H1 (cell line): ENCODE measurements at places on chromosomes 7 and 10. TPM values are rescaled to one million over a fixed set of nuclear protein-coding genes. Genes with fewer than 3 reads are reported as not detected.

AGMO gene
- total RNA-seq, result 0.22 and 0.38 TPM in 2 replicates

OR6B1 gene
- total RNA-seq, result not detected in 2 replicates

OPN4 gene
- not detected in 2 replicates for total RNA-seq

OR9A2 gene
- total RNA-seq, result not detected in 2 replicates

FIS1 gene
- total RNA-seq, result 122 and 128 TPM in 2 replicates

FGL2 gene
- total RNA-seq, result not detected in 2 replicates

TBXAS1 gene
- 1.1 and 2.1 TPM in 2 replicates for total RNA-seq

ZEB1 gene
- 0.15 and 0.23 TPM in 2 replicates for total RNA-seq

GRCh38 chr7:27130540-27131389, at the start of gene HOXA4:
TSS of gene HOXA4 (minus strand) at chr7:27130757. CDS start at chr7:27130733, 24 bp downstream.
- H3K36me3 ChIP-seq, result no peaks in the 10 kb centered on the region
- H3K4me1 ChIP-seq, result no peaks in the 10 kb centered on the region; the same call in 1 of the 2 replicates
- no peak within 1 kb of the TSS for H3K27ac ChIP-seq
- peak within 1 kb of the TSS; percentile 39 for H3K4me3 ChIP-seq
- H3K27me3 ChIP-seq, result peaks cover 100% of the 10 kb centered on the region
- no peak for DNase-seq

DNA sequence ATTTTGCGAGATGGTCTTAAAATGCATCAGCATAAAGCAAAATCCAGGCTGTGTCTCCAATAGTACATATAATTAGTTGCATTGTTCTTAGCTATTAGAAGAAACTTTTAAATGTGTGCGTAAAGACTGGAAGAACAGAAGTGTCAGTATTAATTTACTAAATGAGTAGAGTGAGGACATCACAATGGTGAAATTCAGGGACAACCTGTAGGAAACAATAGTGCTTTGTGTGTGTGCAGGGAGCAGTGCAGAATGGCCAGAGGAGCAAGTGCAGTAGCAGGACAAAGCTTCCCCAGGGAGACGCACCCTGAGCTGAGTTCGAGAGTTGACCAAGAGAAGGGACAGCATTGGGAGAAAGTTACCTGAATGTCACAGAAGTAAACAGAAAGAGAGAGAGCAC, 13.7 kb downstream of the ITGB8 start:
- peaks cover 9% of the 10 kb centered on the region for H3K4me1 ChIP-seq
- H3K4me3 ChIP-seq, result no peak overlapping the region
- H3K27ac ChIP-seq, result no peak overlapping the region
- H3K36me3 ChIP-seq, result no peaks in the 10 kb centered on the region

DNA sequence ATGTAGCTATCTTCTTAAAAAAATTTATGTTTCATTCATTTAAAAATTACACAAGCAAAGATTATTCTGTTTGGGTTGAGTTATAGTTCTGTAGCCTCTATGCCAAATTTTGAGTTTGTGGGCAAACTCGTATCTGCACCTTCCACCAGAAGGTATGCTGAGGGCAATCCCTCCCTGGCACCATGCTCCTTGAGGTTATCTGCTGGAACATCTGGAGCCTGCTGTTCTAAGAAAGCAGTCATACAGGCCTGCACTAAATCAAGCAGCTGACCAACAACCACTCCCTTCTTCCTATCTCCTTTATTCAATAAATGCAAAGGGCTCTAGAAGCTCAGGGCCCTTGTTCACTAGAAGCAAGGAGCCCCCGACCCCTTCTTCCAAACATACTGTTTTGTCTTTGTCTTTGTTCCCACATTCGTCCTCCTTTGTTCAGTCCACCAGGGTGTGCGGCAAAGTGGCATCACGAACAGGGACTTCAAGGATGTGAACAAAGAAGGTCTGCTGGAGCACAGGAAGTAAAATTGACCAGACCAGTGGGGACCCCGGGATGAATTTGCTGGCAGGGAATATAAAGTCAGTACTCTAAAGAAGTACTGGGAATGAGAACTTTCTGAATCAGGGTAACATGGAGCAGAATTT, 36.4 kb downstream of the OR13A1 start:
- H3K4me3 ChIP-seq, result no peak overlapping the region
- no peaks in the 10 kb centered on the region for H3K36me3 ChIP-seq
- no peaks in the 10 kb centered on the region for H3K27me3 ChIP-seq
- no peak for DNase-seq
- peaks cover 8% of the 10 kb centered on the region; the same call in 1 of the 2 replicates for H3K4me1 ChIP-seq
- H3K27ac ChIP-seq, result no peak overlapping the region

DNA sequence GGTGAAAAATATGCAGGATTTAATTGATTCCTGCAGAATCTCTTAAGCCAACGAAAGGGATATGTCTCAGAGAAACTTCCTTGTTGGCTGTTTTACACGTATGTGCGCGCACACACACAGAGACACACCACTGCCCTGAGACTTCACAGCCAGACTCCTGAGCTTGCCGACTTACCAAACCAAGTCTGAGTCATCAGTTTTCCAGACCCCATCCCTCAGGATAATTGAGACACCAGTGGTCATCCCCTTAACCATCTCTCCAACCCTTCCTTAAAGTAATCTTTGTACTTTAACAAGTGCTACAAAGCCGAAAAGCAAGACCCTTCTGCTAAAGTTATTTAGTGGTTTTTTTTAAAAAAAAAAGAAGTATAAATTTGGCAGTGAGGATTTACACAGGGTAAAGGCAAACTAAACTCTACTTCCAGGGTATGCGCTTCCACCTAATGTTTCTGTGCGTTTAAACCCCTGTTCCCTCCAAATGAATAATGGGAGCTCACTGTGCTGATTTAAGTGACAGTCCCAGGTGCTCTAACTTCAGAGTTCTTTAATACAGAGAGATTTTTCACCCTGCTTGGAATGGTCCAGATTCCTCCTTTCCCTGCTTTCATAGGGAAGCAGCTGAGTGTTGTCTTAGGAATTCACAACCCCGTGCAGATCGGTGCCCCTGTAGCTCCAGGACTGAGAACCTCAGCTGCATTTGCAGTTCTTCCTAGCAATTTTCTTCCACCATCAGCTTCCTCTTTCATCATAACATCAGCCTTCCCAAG, 198.5 kb downstream of the INHBA start:
- no peak for DNase-seq
- H3K4me1 ChIP-seq, result no peaks in the 10 kb centered on the region
- H3K4me3 ChIP-seq, result no peak overlapping the region
- no peak overlapping the region for H3K27ac ChIP-seq
- H3K36me3 ChIP-seq, result no peaks in the 10 kb centered on the region

DNA sequence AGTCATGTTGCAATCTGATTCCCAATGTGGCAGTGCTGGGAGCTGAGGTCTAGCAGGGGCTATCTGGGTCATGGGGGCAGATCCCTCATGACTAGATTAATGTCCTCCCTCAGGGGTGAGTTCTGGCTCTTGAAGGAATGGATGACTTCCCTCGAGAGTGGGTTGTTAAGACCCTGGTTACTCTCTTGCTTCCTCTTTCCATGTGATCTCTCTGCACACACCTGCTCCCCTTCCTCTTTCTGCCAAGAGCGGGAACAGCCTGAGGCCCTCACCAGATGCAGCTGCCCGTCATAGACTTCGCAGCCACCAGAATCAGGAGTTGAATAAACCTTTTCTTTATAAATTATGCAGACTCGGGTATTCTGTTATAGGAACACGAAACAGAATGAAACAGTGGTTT, 37.8 kb downstream of the SFMBT2 start:
- DNase-seq, result no peak
- no peaks in the 10 kb centered on the region for H3K4me1 ChIP-seq
- no peak overlapping the region for H3K4me3 ChIP-seq
- H3K27me3 ChIP-seq, result no peaks in the 10 kb centered on the region

DNA sequence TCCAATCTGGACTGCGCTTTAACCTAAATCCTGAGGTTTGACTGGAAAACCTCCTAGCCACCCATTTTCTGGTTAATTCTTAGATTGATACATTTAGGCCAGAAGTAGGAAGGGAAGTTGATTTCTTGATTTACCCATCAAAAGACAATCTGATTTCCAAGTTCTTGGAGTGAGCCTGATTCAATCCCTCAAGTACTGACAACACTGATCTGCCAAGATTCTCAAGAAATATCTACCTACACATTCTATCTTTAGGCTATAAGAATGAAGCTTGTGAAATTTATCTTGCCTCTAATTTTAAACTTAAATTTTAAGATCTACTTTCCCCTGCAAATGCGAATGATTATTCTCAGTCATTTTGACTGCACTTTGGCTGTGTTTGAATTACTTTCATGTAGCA, 5.9 kb downstream of the TAS2R16 start:
- H3K27ac ChIP-seq, result no peak overlapping the region
- no peak for DNase-seq
- H3K4me1 ChIP-seq, result no peaks in the 10 kb centered on the region
- H3K36me3 ChIP-seq, result no peaks in the 10 kb centered on the region

GRCh38 chr10:62529396-62529795, 155.2 kb downstream of the ZNF365 start:
- no peak overlapping the region for H3K27ac ChIP-seq
- H3K36me3 ChIP-seq, result no peaks in the 10 kb centered on the region
- no peaks in the 10 kb centered on the region for H3K27me3 ChIP-seq
- DNase-seq, result no peak
- no peaks in the 10 kb centered on the region for H3K4me1 ChIP-seq

DNA sequence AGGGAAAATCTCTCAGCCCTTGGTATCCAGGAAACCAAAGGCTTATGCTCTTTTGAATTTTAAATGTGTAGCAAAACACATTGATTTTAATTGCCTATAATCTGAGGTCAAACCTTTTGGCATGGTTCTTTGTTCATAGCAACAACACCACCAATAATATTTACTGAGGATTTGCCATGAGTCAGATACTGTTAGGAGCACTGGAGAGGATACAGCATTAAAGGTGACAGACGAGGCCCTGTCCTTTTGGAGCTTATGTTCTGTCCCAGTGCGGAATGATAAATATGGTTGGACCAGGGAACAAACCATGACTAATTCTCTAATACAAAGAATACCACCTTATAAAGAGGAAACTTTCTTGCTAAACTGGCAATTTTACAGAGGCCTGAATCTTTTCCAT, 176.6 kb downstream of the CTNNA3 start:
- H3K27me3 ChIP-seq, result no peaks in the 10 kb centered on the region
- no peak for DNase-seq
- no peak overlapping the region for H3K27ac ChIP-seq
- no peak overlapping the region for H3K4me3 ChIP-seq

- no peak overlapping the region for H3K27ac ChIP-seq
- no peaks in the 10 kb centered on the region for H3K36me3 ChIP-seq
- H3K27me3 ChIP-seq, result no peaks in the 10 kb centered on the region
- H3K4me1 ChIP-seq, result no peaks in the 10 kb centered on the region
- no peak for DNase-seq
Measured at GRCh38 chr10:11631890-11632587, 20.6 kb upstream of the USP6NL start.

DNA sequence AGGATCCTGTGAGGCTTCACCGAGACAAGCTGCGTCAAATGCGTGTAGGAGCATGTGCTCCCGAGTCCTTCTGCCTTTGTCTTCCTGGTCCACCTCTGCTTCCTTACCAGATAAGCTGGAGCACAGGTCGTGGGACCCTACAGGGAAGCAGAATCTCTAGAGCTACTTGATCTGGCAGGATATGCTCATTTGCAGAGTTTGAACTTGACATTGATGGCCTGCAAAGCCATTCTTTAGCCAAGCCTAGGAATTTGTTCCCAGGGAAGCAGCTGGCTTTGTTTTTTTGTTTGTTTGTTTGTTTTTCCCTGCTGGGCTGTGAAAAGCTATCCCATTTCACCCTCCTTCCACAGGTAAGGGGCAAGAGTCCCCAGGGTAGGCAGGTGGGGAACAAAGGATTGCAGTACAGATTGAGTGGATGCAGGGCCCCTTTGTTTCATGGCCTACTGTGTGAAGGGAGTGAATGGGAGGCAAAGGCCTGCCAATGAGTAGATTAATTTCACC, 200.0 kb upstream of the BMPER start:
- H3K4me1 ChIP-seq, result peaks cover 6% of the 10 kb centered on the region
- H3K27ac ChIP-seq, result no peak overlapping the region
- no peaks in the 10 kb centered on the region; the same call in 1 of the 2 replicates for H3K36me3 ChIP-seq
- peaks cover 10% of the 10 kb centered on the region for H3K27me3 ChIP-seq
- DNase-seq, result peak; percentile 66

- no peak overlapping the region for H3K4me3 ChIP-seq
- H3K27ac ChIP-seq, result no peak overlapping the region
- H3K4me1 ChIP-seq, result no peaks in the 10 kb centered on the region
- no peak for DNase-seq
Measured at GRCh38 chr10:77422491-77423338, 214.9 kb downstream of the KCNMA1 start.

- no peaks in the 10 kb centered on the region for H3K36me3 ChIP-seq
- DNase-seq, result no peak
- H3K27ac ChIP-seq, result no peak overlapping the region
- H3K4me3 ChIP-seq, result no peak overlapping the region
- H3K27me3 ChIP-seq, result peaks cover 3% of the 10 kb centered on the region; the same call in 1 of the 2 replicates
Measured at GRCh38 chr7:27000496-27000895, 95.3 kb downstream of the HOXA1 start.

DNA sequence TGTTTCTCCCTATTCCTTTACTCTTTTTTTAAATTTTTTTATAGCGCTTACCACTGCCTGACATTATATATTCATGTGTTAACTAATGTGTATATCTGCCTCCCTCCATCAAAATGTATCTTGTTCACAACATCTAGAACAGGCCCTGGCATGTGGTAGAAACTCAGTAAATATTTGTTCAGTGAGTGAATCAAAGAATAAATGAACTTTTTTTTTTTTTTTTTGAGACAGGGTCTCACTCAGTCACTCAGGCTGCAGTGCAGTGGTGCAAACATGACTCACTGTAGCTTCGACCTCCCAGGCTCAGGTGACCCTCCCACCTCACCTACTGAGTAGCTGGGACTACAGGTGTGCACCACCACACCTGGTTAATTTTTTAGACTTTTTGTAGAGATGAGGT, 7.5 kb upstream of the CALD1 start:
- no peak overlapping the region for H3K27ac ChIP-seq
- H3K36me3 ChIP-seq, result no peaks in the 10 kb centered on the region
- H3K4me3 ChIP-seq, result no peak overlapping the region

DNA sequence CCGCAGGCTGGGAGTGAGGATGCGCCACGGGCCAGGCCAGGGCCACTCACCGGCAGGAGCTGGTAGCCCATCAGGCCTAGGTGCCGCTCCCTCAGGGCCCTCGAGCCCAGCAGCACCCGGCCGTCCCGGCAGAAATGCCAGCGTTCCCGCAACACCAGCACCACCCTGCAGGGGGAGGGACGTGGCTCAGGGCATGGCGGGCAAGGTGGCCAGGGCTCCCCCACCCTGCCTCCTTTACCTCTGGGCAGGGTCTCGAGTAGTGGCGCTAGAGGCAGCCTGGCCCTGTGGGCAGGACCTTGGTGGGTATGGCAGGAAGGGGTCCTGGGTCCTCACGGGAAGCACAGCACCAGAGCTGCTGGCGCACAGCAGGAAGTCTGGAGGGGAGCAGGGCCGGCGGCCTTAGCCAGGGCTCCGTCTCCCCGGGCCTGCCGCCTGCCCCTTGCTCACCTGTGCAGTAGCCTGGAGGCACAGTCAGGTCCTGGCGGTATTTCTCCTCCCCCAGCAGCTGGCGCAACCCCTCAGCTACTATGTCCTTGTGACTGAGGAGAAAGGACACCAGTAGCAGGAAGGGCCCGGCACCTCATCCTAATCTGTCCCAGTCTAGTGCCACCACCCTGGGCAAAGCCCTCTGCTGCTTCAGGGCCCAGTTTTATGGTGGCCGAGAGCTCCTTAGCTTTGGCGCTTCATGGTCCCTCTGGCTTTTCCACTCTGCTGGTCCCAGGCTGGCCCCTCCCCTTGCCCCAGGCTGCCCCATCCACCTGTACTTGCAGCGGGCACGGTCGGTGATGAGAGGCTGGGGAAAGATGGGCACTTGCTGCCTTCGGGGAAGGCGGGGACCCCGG, 3.5 kb downstream of the FASTK start:
- H3K4me1 ChIP-seq, result peaks cover 17% of the 10 kb centered on the region
- no peak overlapping the region for H3K4me3 ChIP-seq
- no peaks in the 10 kb centered on the region for H3K27me3 ChIP-seq
- H3K36me3 ChIP-seq, result peaks cover 29% of the 10 kb centered on the region
- H3K27ac ChIP-seq, result no peak overlapping the region

GRCh38 chr10:133094286-133094685, 6.6 kb downstream of the ADGRA1 start:
- no peak for DNase-seq
- no peak overlapping the region for H3K4me3 ChIP-seq
- peaks cover 12% of the 10 kb centered on the region for H3K27me3 ChIP-seq
- H3K4me1 ChIP-seq, result no peaks in the 10 kb centered on the region
- H3K36me3 ChIP-seq, result no peaks in the 10 kb centered on the region
